Right hindlimb (tissue), 1 donor: ENCODE measurements at places on chromosomes 7 and 10.
A peak's percentile ranks its signal among the peaks of the same experiment; 100 is the strongest.

DNA sequence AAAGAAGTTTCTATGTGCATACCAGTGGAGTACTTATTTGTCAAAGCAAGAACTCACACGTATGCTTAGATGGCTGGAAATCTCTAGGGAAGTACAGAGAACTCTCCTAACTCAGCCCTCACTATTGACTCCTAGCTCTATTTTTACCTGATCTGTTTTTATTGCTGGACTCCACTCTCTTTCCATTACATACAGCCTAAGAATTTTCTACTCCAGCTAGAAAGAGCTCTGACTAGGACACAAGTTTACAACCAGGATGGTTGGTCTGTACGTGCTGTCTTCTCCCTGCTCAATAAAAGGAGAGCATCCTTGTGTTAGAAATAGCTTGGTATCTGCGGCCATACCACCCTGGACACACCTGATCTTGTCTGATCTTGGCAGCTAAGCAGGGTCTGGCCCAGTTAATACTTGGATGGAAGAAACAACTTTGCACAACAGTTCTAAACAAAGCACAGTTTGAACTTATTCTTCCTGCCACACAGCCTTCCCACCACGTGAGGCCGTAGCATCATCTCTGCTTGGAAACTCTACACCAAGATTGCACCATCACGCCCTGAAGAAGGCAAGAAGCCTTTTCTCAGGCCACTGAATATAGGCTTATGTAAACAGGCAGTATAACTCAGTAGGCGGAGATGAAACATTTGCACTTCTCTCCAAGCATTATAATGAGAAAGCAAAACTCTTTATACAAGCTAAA, 50.7 kb downstream of the KCNMA1 start:
- no peak for DNase-seq

- peak; percentile 63 for DNase-seq
These were observed 148.9 kb downstream of the PARD3 start for GRCh38 chr10:34666008-34666704.

GRCh38 chr7:116610210-116610609, 61.8 kb upstream of the MET start:
- DNase-seq, result no peak

- DNase-seq, result no peak
These were observed 508.3 kb downstream of the SORCS3 start for GRCh38 chr10:105149371-105149891.

DNA sequence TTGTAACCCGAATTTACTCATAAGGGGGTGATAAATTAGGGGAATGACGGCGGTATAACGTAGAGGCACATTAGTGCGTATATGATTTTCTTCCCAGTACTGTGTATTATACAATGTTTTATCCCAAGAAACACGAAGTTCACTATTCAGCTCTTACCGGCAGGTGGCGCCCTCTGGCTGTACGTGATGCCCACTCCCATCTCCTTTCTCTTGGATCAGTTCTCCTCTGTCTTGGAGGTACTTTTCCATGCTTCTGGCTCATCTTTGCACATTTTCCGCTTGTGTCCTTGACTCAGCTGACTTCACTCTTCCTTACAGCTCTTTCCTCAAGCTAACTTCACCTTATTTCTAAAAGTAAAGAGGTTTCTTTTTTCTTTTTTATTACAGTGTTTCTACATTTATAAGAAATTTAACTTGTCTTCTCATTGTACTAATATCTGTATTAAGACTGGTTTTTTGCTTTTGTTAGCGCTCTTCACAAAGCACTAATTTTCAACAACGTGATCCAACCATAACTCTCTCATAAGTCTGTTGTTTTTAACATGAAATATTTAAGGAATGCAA, 21.3 kb downstream of the TMEM176B start:
- peak; percentile 87 for DNase-seq

GRCh38 chr10:128645486-128645885, 519.3 kb upstream of the MKI67 start:
- no peak for DNase-seq

DNA sequence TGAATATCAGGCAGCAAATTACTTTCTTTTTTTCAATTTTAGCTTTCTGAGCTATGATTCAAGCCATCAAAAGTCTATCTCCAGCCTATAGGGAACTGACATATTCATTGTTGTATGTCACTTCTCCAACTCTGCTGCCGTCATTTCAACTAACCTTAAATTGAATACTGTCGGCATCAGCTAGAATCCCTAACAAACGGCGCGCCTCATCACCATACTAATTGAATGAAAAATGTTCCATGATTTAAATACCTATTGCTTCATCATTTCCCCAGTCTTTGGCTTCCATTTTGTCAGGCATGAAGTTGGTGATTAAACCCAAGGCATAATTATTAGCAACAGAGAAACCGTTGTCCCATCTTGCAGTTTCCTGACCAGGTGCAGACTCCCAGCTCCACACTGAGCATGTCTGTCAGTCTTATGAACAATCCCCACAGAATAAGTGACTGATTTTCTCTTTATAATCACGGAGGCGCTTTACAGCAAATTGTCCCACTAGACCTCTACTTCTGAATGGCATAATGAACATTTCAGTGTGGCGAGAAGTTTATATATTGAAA, 83.5 kb upstream of the NPY start:
- DNase-seq, result no peak

DNA sequence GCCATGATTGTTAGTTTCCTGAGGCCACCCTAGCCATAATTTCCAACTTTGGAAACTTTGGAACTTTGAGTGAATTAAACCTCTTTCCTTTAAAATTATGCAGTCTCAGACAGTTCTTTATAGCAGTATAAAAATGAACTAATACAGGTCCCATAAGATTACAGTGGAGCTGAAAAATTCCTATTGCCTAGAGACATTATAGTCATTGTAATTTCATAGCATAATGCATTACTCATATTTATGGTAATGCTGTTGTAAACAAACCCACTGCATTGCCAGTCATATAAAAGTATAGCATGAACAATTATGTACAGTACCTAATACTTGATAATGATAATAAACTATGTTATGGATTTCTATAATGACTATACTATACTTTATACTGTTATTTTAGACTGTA, 88.0 kb upstream of the TMEM229A start:
- DNase-seq, result no peak

DNA sequence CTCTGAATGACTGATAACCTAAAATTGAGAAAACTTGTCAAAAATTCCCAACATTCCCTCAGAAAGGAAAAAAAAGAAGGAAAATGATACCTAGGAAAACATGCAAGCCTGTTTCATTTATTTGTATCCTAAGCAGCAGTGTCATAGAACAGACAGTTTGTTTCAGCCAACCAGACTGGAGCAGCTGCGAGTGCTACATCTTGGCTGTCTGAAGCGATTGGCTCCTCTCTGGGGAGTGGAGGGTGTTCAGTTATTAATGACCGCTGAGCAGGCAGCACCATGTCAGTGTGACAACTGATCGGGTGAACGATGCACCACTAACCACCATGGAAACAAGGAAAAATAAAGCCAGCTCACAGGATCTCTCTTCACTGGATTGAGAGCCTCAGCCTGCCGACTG, at the start of gene LRRN3:
LRRN3 (plus strand) TSS at position 282 of the 400 bp plus-strand sequence. CDS start 31,646 bp downstream, outside the sequence.
- peak; percentile 74 for DNase-seq

DNA sequence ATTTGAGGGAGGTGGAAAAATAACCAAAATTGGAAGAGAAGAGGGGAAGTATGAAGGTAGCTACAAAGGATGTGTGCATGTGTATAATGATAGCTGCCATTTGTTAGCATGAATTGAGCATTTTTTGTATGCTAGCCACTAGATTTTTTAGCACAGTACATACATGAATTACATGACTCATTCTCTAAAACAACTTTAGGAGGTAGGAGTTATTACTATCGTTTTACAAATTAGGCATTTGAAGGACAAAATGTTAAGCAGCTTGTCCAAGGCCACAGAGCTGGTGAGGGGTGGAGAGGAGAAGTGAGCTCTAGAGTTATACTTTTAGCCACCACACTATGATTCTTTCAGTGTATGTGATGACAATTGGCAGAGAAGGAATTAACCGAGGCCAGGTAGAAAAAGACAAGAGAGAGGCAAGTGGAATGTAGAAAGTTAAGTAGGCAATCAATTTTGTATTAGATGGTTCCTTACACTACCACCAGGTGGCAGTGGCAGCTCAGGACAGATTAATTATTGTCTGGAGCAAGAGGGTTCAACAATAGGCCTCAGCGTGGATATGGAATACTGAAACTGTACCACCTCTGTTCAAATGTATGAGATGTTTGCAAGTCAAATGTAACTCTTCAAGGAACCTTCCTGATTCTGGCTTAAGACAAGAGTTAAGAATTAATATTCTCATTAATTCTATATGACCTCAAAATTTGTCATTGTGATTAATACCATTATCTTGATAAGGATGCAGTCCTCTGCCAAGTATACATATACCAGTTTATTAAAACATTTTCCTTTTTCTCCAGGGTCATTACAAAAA, 128.0 kb downstream of the MBL2 start:
- DNase-seq, result peak; percentile 36

- no peak for DNase-seq
These were observed 187.9 kb upstream of the KMT2E start for GRCh38 chr7:104826135-104826534.

DNA sequence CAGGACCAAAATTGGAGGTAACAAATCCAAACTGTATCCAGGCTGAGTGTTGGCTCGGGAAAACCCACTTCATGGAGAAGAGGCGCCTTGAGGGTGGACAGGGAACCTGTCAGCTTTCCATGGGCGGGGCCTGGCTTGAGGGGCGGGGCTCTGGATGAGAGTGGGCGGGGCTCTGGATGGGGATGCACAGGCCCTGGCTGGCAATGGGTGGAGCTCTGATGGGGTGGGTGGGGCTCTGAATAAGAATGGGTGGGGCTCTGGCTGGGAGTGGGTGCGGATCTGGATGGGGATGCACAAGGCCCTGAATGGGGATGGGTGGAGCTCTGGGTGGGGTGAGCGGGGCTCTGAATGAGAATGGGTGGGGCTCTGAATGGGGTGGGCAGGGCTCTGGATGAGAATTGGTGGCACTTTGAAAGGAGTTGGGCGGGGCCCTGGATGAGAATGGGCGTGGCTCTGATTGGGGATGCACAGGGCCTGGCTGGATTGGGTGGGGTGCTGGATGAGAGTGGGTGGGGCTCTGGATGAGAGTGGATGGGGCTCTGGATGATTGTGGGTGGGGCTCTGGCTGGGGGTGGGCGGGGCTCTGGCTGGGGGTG, 96.6 kb upstream of the NPTX2 start:
- no peak for DNase-seq

GRCh38 chr10:113681533-113682470, 2.1 kb downstream of the CASP7 start:
- DNase-seq, result no peak

DNA sequence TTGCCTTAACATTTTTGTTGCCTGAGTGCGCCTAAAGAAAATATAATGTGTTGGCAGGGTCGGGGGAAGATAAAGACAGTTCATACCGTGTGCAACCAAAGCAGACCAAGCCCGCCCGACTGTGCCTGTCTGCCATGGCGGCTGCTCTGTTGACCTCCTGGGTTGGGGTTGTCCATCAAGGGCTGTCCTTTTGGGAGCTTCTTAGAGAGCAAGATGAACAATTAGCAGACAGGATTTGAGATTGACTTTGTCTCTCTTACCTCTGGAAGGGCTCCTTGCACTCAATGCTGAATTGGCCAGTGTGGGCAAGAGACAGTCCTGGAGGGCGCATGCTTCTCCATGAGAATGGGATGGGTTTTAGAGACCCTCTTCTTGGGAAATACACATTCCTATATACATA, 319.6 kb downstream of the GLRX3 start:
- DNase-seq, result no peak

- no peak for DNase-seq
These were observed 133.3 kb upstream of the KIF5B start for GRCh38 chr10:32189400-32190084.

DNA sequence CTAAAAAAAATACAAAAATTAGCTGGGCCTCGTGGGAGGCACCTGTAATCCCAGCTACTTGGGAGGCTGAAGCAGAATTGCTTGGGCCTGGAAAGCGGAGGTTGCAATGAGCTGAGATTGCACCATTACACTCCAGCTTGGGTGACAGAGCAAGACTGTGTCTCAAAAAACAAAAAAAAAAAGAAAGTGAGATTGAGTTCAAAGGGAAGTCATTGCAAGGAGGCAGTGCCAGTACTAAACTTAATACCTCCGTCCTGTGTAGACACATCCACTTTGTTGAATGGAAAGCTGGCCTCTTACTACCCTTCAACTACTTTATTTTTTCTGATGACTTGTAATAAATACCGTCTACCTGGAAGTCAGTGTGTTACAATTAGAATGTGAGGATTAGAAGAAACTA, 31.0 kb downstream of the AHCYL2 start:
- no peak for DNase-seq

GRCh38 chr10:17943033-17943745, 8.5 kb upstream of the SLC39A12 start:
- DNase-seq, result no peak

DNA sequence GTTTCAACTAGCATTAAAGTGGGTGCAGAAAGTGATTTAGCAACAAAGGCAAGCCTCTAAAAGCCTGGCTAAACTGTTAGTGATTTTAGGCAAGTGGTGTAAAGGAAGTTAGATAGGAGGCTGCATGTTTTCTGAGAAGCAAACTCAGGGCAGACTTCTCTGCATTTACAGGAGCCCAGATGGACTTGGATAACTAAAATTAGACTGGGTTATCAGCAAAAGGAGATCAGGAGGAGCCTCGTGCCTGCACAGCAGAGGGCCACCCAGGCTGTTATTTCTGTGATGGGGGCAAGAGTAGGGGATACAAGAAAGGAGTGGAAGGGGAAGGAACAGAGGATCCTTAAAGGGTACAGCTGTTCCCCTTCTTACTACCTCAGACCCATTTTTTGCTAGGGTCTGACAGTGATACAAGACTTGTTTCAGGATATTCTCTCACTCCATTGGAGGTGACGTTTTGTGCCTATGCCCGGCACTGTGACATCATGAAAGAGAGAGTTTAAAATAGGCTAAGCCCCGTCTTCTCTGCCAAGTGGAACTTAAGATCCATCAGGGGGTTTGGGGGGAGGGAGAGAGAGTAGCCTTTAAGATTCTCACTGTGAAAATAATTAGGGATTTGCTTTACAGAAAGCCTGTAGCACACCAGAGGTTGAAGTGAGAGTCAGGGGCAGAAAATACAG, 49.6 kb upstream of the PDCD4 start:
- DNase-seq, result peak; percentile 60

GRCh38 chr10:11344550-11344949, 266.9 kb downstream of the USP6NL start:
- no peak for DNase-seq

- DNase-seq, result no peak
These were observed 158.5 kb downstream of the C10orf105 start for GRCh38 chr10:71561003-71561574.

- no peak for DNase-seq
These were observed 14.4 kb downstream of the PDCD4 start for GRCh38 chr10:110885932-110886674.

GRCh38 chr10:75051308-75051707, 60.1 kb upstream of the SAMD8 start:
- DNase-seq, result no peak
